Chondrocyte (in vitro differentiated cells): ENCODE measurements at places on chromosomes 6 and 20. TPM values are rescaled to one million over a fixed set of nuclear protein-coding genes. Genes with fewer than 3 reads are reported as not detected.
A peak's percentile ranks its signal among the peaks of the same experiment; 100 is the strongest.

GRCh38 chr6:116649129-116649528 lies 19.4 kb downstream of the ZUP1 start:
- DNase-seq, result no peak

GRCh38 chr20:25275813-25276532 lies 28.1 kb downstream of the PYGB start:
- DNase-seq, result peak; percentile 78

SLC17A9 gene
- total RNA-seq, result 0.24 to 1.2 TPM (median 0.79 TPM) in 3 replicates

- DNase-seq, result no peak
These were observed 3.9 kb downstream of the HEY2 start for GRCh38 chr6:125753218-125753936.

SLC44A4 gene
- total RNA-seq, result not detected in 3 replicates
